ENCODE measurements at places on chromosomes 3 and 15. TPM values are rescaled to one million over a fixed set of nuclear protein-coding genes. Genes with fewer than 3 reads are reported as not detected.
A peak's percentile ranks its signal among the peaks of the same experiment; 100 is the strongest.

Gene CFAP100
- not detected for total RNA-seq

Gene PLA2G4B
- 0.20 TPM for total RNA-seq

Gene COL6A5
- total RNA-seq = not detected

Gene MDFIC2
- total RNA-seq = not detected

Gene CLDN11
- total RNA-seq = 28.7 TPM

- no peak for DNase-seq
Measured at GRCh38 chr3:161557445-161558150, 61.0 kb downstream of the OTOL1 start.

- DNase-seq = peak; percentile 30
Measured at GRCh38 chr15:42890161-42890913, 30.2 kb downstream of the TTBK2 start.

- peak; percentile 16 for DNase-seq
Measured at GRCh38 chr3:45507820-45508317, 86.7 kb upstream of the LIMD1 start.

- no peak for DNase-seq
Measured at GRCh38 chr15:100350434-100351226, 8.9 kb upstream of the ADAMTS17 start.

DNA sequence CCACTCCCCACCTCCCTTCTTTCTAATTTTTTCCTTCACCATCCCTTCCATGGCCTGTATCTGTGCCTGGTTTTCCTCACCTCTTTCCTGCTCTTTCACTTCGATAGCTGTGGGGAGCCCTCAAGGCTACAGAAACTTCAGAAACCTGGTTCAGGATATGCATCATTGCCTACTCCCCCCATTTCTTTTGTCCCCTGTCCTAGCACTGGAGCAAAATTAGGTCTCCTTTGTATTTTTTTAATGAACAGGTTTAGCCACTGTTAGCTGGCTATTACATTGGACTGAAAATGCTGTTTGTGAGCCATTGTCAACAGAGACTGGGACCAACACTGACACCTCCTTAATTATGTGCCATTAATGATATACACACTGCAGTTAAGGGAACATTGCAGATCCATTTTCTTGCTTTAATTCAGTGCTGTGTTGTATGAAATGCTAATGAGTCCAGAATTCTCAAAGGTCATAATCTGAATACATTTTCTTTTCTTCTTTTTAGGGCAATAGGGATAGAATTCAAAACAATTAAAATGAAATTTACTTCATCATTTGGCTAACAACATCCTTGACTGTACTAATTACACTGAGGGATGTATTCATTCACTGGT, 138.6 kb downstream of the PDCD6IP start:
- DNase-seq = no peak

GRCh38 chr3:34001990-34002389, 203.6 kb downstream of the PDCD6IP start:
- no peak for DNase-seq

Measured in MG63 (cell line).